ENCODE measurements at places on chromosomes 11 and 22. TPM values are rescaled to one million over a fixed set of nuclear protein-coding genes. Genes with fewer than 3 reads are reported as not detected.

- H3K27me3 ChIP-seq: no peaks in the 10 kb centered on the region
- DNase-seq: no peak
- H3K36me3 ChIP-seq: no peaks in the 10 kb centered on the region
- H3K4me1 ChIP-seq: no peaks in the 10 kb centered on the region
Measured at GRCh38 chr11:102197670-102198139, 87.5 kb downstream of the YAP1 start.

GRCh38 chr22:46942799-46943785, 180.6 kb downstream of the TBC1D22A start:
- H3K4me1 ChIP-seq: no peaks in the 10 kb centered on the region
- H3K27me3 ChIP-seq: no peaks in the 10 kb centered on the region
- H3K36me3 ChIP-seq: no peaks in the 10 kb centered on the region
- no peak for DNase-seq
- no peak overlapping the region for H3K4me3 ChIP-seq

GRCh38 chr11:96095884-96096303, 172.0 kb upstream of the MTMR2 start:
- H3K27me3 ChIP-seq: no peaks in the 10 kb centered on the region
- H3K27ac ChIP-seq: no peak overlapping the region
- DNase-seq: no peak
- no peak overlapping the region for H3K4me3 ChIP-seq
- H3K36me3 ChIP-seq: no peaks in the 10 kb centered on the region
- H3K4me1 ChIP-seq: no peaks in the 10 kb centered on the region

DNA sequence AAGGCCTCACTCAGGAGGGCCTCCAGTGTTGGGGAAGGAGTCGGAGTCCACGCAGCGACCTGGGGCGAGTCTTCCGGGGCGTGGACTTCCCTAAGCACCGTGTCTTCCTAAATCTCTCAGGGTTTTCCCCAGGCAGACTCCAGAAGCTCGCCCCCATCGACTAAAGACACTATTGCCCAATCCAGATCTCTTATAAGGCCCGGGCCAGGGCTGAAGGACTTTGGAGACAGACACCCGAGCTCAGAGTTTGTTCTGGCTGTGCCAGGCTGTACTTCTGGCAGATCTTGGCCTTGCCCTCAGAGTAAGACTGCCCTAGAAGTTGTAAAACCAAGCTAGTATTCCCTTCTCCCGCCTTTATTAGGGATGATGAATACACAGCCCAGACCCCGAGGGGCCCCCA, 191.4 kb downstream of the BUD13 start:
- no peak for DNase-seq
- no peaks in the 10 kb centered on the region for H3K36me3 ChIP-seq
- peaks cover 2% of the 10 kb centered on the region for H3K27me3 ChIP-seq
- H3K4me1 ChIP-seq: no peaks in the 10 kb centered on the region

DNA sequence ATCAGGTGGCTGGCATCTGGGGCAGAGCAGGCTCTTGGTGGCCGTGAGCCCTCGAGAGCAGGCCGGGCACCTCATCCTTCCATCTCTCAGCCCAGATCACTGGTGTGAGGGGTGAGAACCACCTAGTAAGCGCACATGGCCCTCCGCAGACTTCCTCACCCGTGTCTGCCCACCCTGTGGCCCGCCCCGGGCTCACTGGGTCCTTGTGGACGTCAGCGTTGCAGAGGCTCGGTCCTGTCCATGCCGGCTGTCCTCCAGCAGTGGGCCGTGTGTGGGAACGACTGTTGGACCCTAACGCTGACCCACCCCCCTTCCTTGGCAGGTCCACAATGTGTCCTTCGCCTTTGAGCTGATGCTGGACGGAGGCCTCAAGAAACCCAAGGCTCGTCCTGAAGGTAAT, 17.2 kb upstream of the PARVG start:
- no peaks in the 10 kb centered on the region for H3K4me1 ChIP-seq
- no peak overlapping the region for H3K4me3 ChIP-seq
- DNase-seq: no peak

DNA sequence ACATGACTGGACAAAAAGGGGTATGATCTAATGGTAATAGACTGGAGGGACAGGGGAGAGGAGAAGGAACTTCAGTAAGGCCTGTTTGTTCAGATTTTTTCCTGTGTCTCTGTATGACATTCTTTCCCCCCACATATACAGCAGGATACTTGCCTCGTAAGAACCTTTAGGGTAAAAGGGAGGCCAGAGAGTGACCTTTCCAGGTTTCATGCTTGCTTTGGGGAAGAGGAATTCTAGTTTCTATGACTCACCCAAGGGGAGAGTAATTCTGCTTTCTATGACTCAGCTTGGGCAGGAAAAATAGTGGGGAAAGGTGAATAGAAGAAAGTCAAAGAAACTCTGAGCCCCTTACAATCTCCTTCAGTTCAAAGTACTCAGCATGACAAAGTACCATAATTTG, 457.0 kb downstream of the DLG2 start:
- H3K4me1 ChIP-seq: no peaks in the 10 kb centered on the region
- no peak overlapping the region for H3K4me3 ChIP-seq
- no peaks in the 10 kb centered on the region for H3K27me3 ChIP-seq
- no peak overlapping the region for H3K27ac ChIP-seq
- no peak for DNase-seq

DNA sequence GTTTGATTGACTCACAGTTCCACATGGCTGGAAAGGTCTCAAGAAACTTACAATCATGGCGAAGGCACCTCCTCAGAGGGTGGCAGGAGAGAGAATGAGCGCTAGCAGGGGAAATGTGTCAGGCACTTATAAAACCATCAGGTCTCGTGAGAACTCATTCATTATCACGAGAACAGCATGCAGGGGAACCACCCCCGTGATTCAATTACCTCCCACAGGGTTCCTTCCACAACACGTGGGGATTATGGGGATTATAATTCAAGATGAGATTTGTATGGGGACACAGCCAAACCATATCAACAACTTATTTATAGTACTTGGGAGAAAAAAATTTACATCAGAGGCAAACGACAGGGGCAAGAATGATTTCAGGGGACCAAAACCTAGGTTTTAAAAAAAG, 3.0 kb downstream of the ME3 start:
- H3K27me3 ChIP-seq: no peaks in the 10 kb centered on the region
- H3K4me1 ChIP-seq: no peaks in the 10 kb centered on the region
- no peak for DNase-seq
- H3K4me3 ChIP-seq: no peak overlapping the region
- no peak overlapping the region for H3K27ac ChIP-seq

Gene VPREB1
- not detected for total RNA-seq

Gene C1QTNF5
- total RNA-seq: not detected

Gene OR5B21
- not detected for total RNA-seq

GRCh38 chr11:111443640-111444039, 64.6 kb upstream of the POU2AF1 start:
- H3K36me3 ChIP-seq: no peaks in the 10 kb centered on the region
- H3K27me3 ChIP-seq: no peaks in the 10 kb centered on the region
- no peak overlapping the region for H3K27ac ChIP-seq
- no peak for DNase-seq
- no peak overlapping the region for H3K4me3 ChIP-seq

GRCh38 chr11:68658097-68658496, 26.2 kb upstream of the GAL start:
- H3K27me3 ChIP-seq: no peaks in the 10 kb centered on the region
- no peak overlapping the region for H3K27ac ChIP-seq
- no peak for DNase-seq
- no peak overlapping the region for H3K4me3 ChIP-seq
- H3K36me3 ChIP-seq: no peaks in the 10 kb centered on the region
